PC-9 (cell line): ENCODE measurements at places on chromosomes 7 and 10.

- DNase-seq, result peak; percentile 15
These were observed 1.6 kb downstream of the SAMD9L start for GRCh38 chr7:93146472-93147141.

DNA sequence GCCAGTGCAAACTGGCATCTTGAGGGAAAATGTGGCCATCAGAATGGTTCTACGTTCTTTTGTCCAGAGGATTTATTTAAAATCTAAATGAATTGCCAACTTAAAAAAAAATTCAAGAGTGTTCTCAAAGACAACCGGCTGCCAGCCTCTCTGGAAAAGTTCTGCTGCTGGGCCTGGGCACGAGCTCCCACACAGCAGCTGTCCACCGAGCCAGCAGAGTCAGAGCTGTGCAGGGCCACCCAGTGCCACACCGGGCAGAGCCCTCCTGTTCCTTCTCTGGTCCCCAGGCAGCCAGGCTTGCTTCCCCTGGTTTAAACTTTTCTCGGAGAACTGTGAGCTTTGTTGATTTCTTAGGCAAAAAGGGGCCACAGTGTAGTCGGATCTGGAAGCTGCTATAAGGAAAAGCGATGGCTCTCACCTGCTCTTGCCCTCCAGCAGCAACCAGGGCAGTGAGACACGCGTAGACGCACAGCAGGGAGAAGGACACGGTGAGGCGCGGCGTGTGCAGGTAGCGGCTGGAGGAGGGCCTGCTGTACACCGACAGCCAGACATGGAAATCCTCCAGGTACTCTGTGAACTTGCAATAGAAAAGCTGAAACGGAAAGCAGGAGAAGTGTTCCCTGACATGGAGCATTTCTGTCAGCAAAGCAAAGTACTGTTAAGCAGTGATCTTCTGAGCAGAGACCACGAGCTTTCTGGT, 111.6 kb downstream of the PKD1L1 start:
- no peak for DNase-seq

- DNase-seq, result no peak
These were observed 145.7 kb downstream of the SDK1 start for GRCh38 chr7:3446786-3447185.

DNA sequence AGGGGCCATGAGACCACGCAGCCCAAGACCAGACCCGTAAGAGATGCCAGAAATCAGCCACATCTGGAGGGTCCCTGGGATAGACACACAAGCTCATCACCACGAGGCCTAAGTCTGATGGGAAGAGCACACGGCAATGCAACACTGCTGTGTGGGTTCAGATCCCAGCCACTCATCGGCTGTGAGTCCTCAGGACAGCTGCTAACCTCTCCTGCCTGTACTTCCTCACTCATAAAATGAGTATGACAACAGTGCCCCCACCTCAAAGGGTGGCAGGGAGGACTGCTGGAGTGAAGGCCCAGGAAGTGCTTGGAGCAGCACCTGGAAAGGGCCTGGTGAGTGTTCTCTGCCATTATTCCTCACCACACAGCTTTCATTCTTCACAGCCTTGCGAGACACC, 60.9 kb downstream of the MAD1L1 start:
- DNase-seq, result no peak

DNA sequence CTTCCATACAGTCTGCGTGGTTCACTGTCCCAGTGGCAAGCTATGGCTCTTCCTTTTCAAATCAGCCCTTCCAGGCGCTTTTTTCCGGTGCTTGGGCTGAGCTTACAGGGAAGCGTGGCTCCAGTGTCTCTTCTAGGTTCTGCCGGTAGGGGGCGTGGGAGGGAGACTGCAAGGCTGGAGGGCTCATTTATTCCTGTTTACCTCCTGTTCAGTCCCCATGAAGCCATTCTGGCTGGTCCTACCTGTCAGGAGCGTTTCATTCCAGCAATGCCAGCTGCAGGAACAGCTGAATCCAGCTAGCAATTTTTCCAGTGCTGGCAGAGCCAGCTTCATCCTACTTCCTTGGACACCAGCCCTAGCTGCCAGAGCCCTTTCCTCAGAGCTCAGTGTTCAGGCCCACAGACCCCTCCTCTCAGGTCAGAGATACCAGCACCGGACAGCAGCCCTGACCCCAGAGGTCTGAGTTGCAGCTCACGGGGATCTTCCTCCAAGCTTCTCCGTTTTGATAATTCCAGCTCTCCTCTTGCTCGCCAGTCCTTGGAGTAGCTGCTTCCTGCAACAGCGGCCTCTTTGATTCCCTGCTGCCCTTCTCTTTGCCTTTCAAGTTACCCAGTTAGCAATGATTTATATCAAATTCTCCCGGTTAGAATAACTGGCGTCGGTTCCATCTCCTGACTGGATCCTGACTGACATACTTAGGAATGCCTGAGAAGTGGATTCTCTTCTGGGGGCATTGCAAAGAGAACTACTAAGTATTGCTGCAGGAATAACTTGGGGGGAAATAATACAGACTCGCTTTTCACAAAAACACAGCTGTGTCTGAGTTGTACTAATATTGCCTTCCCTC, 129.8 kb downstream of the FRMD4A start:
- DNase-seq, result no peak

DNA sequence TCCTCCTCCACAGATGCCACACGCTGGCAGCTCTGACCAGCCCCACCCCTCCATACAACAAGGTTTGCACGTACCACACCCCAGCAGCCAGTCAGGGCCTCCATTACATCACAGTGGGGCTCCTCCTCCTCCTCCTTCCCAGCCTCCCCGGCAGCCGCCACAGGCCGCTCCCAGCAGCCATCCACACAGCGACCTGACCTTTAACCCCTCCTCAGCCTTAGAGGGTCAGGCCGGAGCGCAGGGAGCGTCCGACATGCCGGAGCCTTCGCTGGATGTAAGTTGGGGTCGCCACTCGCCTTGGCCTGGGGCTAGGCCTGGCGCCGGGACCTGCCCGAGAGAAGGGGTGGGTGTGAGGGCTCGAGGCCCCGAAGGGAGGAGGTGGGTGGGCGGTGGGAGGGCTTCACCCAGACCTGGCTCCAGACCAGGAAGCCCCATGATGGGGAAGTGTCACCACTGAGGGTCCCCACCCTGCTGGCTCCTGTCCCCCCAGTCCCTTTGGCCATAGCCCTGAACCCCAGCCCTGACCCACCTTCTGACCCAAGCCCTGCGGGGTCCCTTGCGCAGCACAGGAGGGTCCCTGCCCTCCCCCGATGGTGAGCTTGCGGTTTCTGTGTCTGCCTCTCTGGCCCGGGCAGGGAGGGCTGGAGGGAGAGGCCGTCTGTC, 36.2 kb upstream of the PPIF start:
- DNase-seq, result no peak

DNA sequence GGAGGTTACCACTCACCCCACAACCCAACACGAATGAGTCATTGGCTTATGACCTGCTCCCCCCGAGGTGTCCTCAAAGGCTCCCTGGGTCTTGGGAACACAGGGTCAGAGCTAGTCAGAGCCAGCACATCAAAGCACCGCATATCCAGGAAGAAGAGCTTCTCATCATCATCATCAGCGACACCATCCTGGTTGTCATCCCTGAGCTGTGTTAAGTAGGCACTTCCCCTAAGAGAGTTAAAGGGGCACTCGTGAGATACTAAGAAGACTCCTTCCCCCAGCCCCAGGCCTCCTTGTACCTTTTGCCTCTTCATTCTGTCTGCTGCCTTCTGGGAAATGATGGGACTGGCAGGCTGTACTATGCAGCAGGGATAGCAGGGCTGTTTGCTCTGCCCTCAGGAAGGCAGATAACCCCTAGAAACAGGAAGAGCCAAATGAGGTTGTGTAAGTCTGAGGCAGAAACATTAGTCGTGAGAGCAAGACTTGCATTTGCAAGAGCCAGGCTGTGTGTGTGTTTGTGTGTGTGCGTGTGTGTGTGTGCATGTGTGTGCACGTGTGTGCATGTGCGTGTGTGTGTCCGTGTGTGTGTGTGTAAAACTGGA, 11.1 kb upstream of the CPA1 start:
- no peak for DNase-seq
